T47D (cell line): ENCODE measurements at places on chromosomes 5 and 9.

- peak; percentile 16 for DNase-seq
Measured at GRCh38 chr9:9942764-9943424, 669.9 kb downstream of the PTPRD start.

DNA sequence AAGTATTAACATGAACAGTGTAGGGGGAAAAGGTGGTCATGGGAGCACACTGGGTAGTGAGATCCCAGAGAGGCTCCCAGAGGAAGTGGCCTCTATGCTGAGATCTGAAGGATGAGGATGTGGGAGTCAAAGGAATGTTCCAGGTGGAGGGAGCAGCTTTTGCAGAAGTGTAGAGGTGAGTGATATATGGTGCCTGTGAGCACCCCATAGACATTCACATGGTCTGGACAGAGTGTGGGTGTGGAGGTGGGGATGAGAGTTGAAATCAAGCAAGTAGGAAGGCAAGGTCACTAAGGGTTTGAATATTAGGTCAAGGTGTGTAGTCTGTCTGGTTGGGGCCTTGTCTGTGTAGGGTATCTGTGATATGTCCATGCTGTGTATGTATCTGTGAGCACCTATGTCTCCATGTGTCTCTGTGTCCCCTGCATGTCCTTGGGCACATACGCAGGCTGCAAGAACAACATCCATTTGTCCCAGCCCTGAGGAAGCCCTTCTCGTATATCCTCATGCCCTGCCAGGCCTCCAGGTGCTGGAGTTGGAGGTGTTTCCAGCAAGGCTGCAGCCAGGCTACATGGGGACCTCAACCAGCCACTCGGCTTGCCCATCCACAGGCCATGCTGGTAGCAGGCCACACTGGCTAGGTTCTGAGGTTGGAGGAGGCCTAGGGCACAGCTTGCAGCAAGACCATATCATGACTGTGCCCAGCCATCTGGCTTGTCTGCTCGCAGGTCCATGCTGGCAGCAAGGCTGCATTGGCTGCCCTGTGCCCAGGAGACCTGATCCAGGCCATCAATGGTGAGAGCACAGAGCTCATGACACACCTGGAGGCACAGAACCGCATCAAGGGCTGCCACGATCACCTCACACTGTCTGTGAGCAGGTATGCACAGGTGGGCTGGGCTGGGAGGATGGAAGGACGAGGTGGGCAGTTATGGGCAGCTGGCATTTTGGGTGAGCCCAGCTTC lies 4.7 kb downstream of the PDLIM4 start:
- no peak for DNase-seq

DNA sequence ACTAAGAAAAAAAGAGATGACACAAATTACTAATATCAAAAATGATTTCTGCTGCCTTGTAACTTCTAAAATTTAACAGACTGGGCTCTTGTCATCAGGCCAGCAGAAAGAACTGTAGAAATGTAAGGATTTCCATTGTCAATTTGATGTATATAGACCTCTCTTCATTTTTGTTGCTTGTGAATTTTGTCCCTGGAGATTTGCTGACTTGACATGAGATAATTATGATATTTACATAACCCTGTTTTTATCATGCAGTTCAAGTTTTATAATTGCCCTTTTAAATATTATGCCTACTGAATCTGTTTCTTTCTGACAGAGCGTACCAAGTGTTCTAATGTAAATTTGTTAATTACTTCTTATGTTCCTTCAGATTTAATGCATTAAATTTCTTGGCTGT lies 23.9 kb downstream of the TMEM215 start:
- no peak for DNase-seq

- peak; percentile 48 for DNase-seq
Measured at GRCh38 chr5:119269061-119269944, 86.5 kb upstream of the TNFAIP8 start.

DNA sequence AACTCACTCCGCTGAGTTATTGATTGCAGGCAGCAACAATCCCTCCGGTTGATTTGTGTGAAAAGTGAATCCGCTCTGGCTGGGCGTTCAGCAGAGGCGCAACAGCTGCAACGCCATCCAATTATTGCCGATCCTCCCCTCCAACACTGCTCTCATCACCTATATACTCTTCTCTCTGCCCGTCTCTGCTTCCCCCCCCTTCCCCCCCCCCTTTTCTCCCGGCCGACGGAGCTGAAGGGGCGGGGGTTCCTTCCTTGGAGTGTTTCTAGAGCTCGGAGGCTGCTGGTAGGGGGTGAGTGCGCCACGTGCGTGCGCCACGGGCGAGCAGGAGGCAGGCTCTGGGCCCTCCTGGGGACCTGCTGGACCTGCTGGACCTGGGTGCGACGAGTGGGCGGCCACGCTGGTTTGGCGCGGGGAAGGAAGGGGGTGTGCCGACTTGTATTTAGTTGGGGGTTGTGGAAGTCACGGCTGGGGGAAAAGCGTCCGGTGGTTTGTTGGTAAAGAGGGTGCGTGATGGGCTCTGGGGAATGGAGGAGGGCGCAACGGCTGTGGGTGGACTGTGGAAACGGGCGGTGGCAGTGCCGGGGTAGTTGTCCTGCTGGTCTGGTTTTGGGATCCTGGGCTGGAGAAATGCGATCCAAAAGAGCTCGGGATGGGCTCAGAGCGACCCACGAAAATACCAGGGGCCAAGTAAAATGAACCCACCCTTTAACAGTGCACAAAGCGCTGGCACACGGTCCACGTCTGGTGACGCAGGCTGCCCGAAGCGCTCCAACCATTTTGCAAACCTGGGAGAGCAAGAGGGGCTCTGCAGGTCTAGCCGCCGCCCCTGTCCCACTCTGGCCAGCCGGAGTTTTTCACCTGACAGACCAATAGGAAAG lies 6.4 kb upstream of the MEF2C start:
- no peak for DNase-seq

DNA sequence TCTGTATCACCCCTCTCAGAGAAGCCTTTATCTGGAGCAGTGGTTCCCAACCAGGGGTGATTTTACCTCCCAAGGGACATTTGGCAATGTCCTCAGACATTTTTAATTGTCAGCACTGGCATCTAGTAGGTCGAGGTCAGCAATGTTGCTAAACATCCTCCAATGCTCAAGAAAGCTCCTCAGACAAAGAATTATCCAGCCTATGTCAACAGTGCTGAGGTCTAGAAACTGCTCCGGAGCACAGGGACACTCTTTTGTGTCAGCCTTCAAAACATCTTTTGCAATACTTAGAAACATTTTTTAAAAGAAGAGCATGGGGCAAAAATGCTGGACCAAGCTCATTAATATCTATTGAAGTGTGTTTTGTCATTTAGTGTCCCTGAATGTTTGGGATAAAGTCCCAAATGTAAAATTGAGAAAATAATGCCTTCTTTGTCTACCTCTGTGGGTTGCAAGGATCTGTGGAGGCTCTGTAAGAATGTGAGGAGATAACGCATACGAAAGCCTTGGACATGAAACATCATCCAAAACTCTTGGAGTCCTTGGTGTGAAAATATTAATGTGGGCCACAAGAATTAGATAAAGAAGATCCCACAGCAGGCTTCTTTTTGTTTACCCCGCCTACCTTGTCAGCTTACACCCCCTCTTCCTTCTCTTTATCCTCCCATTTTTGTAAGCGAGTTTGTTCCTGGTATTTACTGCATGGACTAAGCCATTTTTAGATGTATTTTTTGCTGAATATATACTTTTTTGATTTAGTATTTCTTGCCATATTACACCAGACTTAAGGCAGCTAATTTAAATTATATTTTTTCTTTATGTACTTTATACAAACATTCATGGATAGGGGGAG lies 193.5 kb downstream of the CD180 start:
- DNase-seq = no peak

- no peak for DNase-seq
Measured at GRCh38 chr5:67577424-67577823, 380.8 kb upstream of the CD180 start.

DNA sequence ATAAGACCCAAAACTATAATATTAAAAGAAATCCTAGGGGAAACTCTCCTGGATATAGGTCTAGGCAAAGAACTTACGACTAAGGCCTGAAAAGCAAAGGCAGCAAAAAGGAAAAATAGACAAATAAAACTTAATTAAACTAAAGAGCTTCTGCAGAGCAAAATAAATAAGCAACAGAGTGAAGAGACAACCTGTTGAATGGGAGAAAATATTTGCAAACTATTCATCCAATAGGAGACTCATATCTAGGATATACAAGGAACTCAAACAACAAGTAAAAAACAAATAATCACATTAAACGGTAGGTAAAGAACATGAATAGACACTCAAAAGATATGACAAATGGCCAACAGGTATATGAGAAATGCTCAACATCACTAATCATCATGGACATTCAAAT lies 318.6 kb downstream of the CSNK1G3 start:
- no peak for DNase-seq

DNA sequence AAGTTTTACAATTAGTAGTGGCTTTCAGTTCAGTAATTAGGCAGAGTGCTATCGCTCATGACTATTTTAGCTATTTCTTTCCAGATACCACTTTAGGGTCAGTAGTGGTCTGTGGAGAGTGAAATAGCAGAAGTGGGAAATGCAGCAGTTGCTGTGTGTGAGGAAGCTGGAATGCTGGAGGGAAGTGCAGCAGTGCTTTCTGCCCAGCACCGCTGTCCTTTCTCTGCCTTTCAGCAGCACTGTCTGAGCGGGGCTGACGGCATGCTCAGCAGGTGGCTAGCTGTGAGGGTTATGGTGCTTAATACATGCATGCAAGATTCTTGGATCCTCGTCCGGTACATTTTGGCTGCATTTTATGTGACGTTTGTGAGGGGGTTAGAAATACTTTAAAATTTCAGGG lies 213.9 kb downstream of the PBX3 start:
- no peak for DNase-seq

DNA sequence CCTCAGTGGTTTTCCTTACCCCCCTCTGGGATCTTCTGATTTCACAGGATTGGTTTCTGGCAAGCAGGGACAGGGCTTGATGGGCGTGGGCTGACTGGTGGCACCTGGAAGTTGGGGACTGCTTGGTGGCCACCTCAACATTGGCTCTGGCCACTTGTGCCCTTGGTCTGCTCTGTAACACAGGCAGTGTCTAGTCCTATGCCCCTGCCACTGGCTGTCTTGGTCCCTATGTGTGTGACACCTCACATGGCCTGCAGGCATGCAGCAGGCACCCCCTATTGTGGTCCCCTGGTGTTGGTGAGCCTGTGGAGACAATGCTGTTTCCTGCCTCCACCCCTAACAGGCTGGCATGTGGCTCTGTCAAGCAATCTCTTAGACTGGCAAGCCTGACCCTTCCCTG lies 71.3 kb downstream of the GDA start:
- DNase-seq = no peak

- DNase-seq = no peak
Measured at GRCh38 chr9:30244877-30245276, 2139.6 kb upstream of the ACO1 start.

- DNase-seq = no peak
Measured at GRCh38 chr5:160852049-160852448, at the start of gene ATP10B. TSS of gene ATP10B (minus strand) at chr5:160852211. CDS start at chr5:160688074, 164,137 bp downstream.

DNA sequence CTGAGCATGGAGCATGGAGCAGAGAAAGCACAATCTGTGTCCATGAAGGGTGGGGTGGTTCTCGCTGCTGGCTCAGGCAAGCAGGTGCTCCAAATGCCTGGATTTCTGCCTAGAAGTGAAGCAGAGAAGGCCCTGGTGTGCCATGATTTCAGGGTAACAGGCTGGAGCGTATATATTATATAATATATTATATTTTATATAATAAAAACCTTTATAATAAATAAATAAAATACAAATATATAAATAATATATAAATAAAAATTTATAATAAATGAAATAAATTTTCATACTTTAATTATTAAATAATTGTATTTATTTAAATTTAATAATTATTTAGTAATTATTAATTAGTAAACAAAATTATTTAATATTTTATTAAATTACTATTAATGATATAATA lies 707.4 kb upstream of the COX7C start:
- no peak for DNase-seq

DNA sequence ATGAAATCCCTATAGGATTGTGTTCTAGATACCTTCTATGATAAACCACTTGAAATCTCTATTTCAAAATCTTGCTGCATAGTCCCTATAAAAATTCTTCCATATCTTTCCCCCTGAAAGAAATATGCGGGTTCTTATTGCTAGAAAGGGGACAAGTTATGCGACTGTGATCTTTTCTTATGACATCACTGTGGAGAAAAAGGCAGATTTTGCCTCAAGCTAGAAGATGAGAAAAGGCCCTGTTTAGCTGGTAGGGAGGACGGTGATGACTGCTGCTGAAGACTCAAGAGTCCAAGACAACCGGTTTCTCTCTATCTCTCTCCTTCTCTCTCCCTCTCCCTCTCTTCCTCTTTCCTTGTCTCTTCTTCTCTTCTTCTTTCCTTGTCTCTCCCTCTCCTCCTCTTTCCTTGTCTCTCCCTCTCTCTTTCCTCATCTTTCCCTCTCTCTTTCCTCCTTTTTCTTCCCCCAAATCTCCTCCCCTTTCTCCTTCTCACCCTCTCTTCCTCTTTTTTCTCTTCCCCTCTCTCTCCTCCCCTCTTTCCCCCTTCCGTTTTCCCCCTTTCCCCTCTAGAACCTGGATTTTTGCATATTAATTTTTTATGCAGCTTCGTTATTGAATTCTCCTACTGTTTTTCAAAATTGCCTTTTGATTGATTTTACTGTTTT lies 5.3 kb downstream of the OR2S2 start:
- no peak for DNase-seq

DNA sequence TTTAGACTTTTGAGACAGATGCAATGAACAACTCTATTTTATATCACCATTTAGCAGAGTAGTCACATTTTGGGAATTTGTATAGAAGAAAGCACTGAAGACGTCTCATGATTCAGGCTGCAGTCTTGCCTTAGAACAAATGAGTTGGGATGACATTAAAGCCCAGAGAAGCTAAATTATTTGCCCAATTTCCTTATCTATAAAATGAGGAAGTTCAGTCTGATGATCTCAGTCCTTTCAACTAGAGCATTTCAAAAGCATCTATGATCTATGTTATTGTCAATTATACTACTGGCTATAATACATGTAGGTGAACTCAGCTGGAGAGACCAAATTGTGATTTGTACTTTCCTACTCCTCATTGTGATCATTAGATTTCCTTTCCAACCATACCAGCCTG lies 154.1 kb downstream of the OSTF1 start:
- no peak for DNase-seq

DNA sequence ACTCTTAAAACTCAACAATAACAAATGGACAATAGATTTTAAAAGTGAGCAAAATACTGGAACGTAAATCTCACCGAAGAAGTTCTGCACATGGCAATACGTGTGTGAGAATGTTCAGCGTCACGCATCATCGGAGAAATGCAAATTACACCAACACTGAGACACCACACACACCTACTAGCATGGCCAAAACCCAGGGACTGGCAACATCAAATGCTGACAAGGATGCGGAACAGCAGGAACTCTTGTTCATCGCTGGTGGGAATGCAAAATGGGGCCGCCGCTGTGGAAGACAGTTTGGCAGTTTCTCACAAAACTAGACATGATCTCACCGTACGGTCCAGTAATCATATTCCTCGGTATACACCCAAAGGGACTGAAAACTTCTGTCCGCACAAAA lies 21.6 kb upstream of the CLPTM1L start:
- DNase-seq = no peak

DNA sequence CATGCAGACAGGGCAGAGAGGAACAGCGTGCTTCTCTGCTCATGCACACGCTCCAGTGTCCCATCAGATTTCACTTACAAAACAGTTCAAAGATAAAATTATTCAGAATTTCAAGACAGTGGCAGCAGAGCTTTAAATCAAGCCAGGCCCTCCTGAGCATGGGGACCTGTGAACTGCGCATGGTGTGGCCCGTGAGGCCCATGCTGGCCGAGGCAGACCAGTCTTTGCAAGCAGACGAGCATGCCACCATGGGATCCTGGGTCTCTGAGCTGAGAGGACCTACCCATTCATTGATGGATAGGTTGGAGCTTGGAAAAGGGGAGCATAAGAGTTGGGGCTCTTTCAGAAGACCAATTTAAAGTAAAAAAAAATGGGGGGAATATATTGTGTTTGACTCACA lies 35.0 kb upstream of the SAP30L start:
- no peak for DNase-seq

GRCh38 chr9:3828495-3828894 lies 302.7 kb upstream of the RFX3 start:
- DNase-seq = peak; percentile 8
